ENCODE measurements at places on chromosomes 7 and 10. TPM values are rescaled to one million over a fixed set of nuclear protein-coding genes. Genes with fewer than 3 reads are reported as not detected.

Gene PTPRN2
- 0.31 TPM for total RNA-seq

Gene CALN1
- total RNA-seq: not detected

Gene SPDYE6
- total RNA-seq: not detected

Gene ATOH7
- not detected for total RNA-seq

Gene JAKMIP3
- total RNA-seq: 1.3 TPM

Gene PALD1
- 2.1 TPM for total RNA-seq

Gene NEUROG3
- not detected for total RNA-seq

Gene EGR2
- total RNA-seq: 201 TPM

Gene CRYGN
- total RNA-seq: not detected

Gene OPN1SW
- total RNA-seq: not detected

Gene GBX1
- total RNA-seq: not detected

Gene GPNMB
- 0.95 TPM for total RNA-seq

Gene OGA
- 102 TPM for total RNA-seq

Gene POM121L12
- not detected for total RNA-seq

GRCh38 chr7:41448104-41448503 is 254.8 kb downstream of the INHBA start:
- no peak for DNase-seq

DNA sequence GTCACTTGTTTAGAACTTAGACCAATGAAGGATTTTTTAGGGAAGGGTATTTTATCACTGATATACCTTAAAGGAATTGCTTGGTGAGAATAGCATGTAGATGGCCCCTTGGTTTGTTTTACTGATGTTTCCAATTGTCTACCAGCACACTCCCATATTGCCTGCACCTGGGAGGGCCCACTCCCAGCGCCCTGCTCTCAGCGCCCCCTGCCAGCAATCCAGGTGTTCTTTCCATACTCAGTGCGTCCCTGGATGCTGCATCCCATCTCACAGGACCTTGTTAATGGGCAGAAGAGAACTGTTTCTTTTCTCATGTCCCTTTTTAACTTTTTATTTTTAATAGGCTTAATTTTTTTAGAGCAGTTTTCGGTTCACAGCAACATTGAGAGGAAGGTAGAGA is 24.1 kb upstream of the SFRP5 start:
- no peak for DNase-seq

- no peak for DNase-seq
These were observed 39.7 kb upstream of the ZMYND11 start for GRCh38 chr10:95356-96115.

DNA sequence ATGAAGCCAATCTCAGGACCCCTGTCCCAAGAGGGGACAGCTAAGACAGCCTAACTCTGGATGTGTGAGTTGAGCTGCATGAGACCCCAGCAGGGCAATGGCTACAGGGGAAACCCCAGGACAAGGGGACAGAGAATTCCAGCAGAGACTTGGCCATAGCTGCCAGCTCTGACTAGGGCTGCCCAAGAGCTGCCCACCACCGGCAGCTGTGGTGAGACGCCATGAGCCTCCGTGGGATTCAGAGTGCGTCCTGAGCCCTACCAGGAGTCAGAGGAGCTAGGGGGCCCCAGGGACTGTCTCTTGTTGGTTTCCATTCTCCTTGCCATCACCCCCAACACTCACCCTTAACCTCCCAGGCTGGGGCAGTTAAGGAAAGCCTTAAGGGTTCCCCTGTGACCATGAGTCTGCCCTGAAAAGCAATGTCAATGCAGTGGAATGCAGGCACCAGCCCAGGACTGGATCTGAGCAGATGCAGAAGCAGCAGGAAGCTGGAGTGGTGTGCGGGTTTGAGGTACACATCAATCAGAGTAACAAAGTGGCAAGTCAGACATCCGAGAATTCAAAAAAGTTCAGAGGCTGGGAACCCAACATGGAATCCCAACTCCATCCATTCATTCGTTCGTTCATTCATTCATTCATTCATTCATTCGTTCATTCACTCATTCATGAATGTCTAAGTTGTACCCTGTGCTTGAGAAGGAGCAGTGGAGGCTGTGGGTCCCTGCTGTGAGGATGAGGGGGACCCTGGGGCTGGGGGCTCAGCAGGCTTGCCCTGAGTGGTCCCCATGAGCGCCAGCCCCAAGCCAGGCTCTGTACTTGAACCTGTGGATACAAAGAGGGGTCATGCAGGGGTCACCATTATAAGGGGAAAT is 52.9 kb downstream of the C10orf120 start:
- no peak for DNase-seq

- peak; percentile 90 for DNase-seq
These were observed 489 bp downstream of the MAP3K8 start for GRCh38 chr10:30434273-30435072.

DNA sequence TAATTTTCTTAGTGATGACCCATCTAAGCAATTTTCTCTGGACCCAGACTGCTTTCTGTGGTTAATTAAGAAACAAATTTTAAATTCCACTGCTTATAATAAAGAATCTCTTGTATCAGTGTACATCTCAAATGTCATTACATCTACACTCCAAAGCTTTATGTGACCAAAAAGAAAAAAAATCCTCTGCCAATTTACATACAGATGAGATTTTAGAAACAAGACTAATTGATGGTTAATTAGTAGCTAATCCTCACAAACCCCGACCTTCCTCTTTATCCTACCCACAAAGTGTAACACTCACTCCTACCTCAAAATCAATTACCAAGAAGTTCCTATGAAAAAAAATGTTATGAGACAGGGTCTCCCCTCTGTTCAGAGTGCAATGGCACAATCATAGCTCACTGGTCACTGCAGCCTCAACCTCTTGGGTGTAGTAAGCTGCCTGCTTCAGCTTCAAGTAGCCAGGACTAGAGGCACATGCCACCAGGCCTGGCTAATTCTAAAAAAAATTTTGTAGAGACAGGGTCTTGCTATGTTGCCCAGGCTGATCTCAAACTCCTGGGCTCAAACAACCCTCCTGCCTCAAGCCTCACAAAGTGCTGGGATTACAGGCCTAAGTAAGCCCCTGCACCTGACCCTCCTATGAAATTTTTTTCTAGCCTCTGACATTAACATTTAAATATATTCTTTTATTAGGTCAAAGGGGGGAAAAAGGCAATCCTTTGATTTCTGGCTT is 14.8 kb downstream of the KIF5B start:
- no peak for DNase-seq

- DNase-seq: no peak
These were observed 13.3 kb downstream of the ZCCHC24 start for GRCh38 chr10:79431891-79432831.

- no peak for DNase-seq
These were observed 208.6 kb downstream of the ZNF365 start for GRCh38 chr10:62582804-62583208.

DNA sequence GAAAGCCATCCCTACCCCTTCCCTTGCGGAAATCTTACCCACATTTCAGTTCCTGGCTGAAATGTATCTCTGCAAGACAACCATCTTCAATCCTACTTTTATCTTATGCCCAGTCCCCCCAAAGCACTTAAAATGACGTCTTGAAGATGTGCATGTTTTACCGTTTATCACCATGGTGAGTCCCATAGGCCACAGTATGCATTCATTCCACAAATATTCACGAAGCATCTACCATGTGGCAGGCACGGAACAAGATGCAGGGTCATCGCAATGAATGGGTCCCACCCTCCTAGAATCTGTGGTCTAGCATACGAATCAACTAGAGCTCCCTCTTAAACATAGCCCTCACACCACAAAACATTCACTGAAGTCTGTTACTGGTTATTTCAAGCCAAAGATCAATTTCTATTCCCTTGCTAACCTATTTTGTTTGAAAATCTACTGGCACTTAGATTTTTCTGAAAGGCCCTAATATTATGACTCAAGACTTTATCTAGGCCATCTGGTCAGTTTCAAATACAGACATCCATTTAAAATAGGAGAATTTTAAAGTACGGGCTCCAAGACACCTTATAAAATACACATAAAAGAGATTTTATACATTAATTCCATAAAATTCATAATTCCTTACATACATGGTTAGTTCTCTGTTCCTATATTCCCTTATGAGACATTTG is 99.4 kb downstream of the PARD3 start:
- no peak for DNase-seq

DNA sequence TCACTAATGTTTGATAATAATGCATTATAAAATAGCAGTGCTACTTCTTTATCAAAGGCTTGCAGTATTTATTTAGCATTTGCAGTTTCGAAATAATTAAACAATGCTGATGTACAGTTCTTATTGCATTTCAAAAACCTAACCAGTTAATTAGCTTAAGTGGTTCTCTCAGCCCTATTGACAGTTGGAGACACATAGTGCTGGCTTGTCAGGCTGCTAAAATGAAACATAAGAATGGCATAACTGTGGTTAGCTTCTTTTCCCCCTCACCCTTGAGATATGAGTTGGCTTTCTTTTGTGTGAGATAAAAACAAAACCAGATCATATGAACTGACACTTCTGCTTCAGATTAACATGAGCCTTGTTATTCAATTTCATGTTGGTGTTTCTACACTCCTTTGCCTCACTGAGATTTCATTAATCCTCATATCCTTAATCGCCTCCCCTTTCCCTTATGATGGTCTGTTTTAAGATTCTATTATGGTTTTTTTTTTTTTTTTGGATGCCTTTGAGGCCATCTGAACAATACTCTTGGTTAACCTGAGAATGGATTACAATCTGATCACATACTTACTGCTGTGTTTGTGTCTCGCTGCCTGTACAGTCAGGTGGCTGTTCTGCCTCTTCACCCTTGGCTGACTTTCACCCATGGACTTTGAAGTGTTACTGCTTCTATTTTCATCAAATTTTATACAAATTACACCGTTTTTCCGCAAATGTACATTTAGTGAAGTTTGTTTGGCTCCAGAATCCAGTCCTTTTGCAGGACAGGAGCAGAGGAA is 108.0 kb downstream of the SDK1 start:
- DNase-seq: no peak

DNA sequence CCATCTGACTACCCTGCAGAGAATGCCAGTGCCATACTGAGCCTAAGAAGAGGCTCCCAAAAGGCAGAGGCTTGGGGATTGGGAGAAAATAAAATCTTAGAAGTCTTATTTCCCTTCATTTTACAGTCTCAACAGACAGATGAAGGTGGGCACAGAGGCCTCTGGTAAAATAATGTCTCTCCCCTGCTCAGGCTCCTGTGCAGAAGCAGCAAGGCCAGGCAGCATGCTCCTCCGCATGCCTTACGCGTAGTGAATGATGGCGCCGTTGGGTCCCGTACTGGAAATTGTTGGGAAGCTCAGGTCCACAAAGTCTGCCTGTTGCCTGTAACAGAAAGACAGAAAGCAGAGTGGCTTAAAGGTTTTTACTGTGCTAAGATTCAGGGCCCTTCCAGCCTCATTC is 45.8 kb downstream of the XPNPEP1 start:
- no peak for DNase-seq

GRCh38 chr10:12847361-12847975 is 154.0 kb downstream of the CCDC3 start:
- DNase-seq: peak; percentile 62

DNA sequence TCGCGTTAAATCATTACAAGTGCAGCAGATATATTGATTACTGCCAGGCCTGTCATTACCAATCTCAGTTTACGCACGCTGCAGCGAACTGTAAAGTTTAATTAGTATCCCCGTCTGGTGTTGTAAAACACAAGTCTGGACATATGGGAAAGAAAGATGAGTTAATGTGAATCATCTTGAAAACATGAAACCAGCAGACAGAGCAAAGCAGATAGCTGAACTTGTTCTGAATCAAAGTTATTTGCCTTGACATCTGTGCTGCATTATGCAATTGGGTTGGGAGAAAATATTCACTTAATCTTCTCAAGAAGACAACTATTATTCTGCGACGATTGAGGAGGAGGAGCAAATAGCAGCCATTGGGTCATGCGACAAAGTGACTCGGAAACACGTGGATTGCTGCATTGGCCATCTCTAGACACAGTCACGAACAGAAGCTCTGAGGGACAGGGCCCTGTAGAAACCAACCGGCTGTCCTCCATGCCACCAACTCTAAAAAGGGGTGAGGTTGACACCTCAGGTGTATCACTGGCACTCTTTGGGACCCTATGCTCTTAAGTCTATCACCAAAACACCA is 156.3 kb upstream of the C7orf33 start:
- no peak for DNase-seq

GRCh38 chr7:135978624-135979023 is 1.5 kb upstream of the MTPN start:
- DNase-seq: no peak

- DNase-seq: no peak
These were observed 611.3 kb upstream of the GALNT17 start for GRCh38 chr7:70520611-70521010.

DNA sequence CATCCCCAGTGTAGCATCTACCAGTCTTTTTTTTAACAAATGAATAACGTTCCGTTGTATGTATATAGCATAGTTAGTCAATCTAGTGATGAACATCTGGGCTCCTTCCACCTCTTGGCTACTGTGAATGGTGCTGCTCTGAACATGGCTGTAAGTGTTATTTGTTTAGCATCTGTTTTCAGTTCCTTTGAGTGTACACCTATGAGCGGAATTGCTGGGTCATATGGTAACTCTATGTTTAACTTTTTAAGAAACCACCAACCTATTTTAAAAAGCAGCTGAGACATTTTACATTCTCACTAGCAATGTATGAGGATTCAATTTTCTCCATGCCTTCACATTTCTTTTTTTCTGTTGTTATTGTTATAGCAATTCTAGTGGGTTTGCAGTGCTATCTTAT is 178.2 kb downstream of the DNAJC1 start:
- DNase-seq: no peak

- DNase-seq: peak; percentile 18
These were observed 37.1 kb downstream of the SMURF1 start for GRCh38 chr7:99106821-99107241.

GRCh38 chr10:132059760-132060508 is 5.8 kb upstream of the JAKMIP3 start:
- no peak for DNase-seq

DNA sequence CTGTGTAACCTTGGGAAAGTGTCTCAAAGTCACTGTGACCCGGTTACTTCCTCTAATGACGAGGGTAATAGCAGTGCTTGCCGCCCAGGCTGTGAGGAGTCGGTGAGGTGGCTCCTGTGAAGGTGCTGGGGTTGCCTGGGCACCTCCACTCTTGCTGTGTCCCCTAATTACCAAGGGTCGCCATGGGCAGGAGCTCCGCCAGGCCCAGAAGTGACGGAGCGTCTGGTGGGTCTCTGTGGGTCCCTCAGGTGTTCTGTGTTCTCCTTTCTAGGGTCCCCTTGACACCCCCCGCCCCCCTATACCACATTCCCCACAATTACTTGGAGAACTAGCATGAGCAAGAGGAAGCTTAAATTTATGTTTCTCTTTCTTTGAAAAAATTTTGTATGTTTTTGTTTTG is 161.5 kb downstream of the WDR37 start:
- DNase-seq: peak; percentile 19

DNA sequence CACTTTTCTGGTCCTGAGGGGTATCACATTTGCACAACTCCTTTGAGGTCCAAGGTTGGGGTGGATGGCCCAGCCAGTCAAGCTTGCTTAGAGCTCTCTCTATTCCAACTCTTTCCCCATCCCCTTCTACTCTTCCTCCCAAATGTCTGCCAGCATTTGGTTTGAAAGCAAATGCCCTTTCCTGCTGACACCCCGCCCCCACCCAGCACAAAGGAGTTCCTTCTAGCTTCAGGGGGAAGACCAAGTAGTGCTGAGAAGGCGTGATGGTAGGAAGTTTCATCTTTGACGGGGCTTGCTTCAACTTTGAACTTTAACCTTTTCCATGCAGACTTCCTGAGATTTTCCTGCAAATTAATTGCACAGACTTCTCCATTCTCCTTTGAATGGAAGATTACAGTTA is 137.5 kb upstream of the TCF7L2 start:
- DNase-seq: no peak

- no peak for DNase-seq
These were observed 124.4 kb downstream of the CLEC2L start for GRCh38 chr7:139647814-139648390.

Data from activated CD4-positive, alpha-beta T cell treated with anti-CD3 and anti-CD28 coated beads, Interleukin-2, amount 10 ng/mL, durations not matched to agents 24 days and 14 days (primary cell).